ENCODE measurements at places on chromosomes 3 and 15. TPM values are rescaled to one million over a fixed set of nuclear protein-coding genes. Genes with fewer than 3 reads are reported as not detected.

The TMEM42 gene
- total RNA-seq: 8.5 TPM

DNA sequence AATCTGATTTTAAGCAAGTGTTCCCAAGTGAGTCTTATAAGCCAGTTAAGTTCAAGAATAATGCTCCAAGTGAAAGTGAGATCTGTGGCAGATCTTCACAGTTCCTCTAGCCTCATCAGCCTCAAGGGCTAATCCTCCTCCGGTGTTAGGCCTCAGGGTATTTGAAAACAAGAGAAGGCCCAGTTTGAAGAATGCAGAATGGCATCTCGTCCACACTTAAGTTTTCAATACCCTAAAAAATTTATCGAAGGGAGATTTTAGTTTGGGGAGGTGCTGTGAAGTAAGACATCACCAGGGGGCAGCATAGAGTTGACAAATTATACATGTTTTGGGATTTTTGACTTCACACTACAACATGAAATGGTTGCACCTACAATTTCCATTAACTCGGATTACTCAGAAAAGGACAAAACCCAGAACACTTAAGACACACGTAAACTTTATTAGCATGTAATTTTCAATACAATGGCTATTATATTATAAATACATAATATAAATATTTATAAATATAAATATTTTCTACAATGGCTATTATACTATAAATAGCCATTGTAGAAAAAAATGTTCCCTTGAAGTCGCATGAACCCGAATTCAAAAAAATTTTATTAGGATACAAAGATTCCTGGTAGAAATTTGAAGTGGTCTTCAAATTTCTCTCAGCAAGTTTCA, 2.3 kb upstream of the TMEM266 start:
- peak; percentile 44 for DNase-seq

DNA sequence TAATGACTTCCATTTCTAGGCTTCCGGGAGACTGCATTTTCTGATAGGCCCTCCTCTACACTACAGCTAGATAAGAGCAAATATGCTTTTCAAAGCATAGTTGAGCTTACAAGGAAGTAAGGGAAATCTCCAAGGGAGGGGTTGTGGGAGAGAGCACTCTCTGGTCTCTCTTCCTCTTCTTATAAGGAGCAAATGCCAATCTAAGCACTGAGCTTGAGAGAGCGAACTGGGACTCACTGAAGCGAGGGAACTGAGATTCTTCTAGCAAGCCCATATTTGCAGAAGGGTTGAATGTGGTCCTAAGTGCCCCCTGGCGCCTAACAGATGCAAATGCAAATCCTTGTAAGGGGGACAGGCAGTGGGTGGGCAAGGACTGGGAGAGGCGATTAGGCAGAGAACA, 164.8 kb downstream of the ERC2 start:
- DNase-seq: peak; percentile 69

The CLRN1 gene
- total RNA-seq: not detected

DNA sequence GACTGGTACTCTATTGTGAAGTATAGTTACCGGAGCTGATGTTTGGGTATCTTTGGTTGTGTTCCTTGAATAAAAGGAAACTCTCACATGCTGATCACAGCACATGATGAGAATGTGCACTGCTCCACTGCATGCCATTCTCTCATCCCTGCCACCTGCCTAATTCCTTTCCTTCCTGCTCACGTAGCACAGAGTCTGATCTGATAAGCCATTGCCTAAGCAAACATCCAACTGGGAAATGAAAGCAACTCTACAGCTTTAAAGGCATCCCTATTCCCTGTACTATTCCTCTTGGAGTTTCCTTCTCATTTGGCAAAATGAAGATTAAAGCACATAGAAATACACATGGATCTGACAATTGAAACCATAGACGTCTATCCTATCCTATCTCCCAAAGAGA, 359.8 kb downstream of the C3orf38 start:
- no peak for DNase-seq

DNA sequence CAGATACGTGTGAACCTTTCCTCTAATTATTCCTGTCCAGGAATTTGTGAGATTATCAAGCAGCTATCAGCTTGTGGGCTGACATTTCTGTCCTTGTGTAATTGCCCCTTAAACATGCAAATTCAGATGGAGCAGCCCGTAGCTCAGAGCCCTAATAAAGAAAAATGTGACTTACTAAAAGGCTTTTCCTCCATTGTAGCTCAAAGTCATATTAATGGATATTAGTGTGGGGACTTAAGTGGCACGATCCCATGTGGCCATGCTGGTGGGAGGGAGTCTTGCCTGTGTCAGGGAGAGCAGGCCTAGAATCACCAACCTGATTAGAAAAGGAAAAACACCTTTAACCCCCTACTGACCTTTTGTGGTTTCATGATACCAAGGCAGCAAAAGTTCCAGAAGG, 399.2 kb downstream of the LRTM1 start:
- DNase-seq: no peak

DNA sequence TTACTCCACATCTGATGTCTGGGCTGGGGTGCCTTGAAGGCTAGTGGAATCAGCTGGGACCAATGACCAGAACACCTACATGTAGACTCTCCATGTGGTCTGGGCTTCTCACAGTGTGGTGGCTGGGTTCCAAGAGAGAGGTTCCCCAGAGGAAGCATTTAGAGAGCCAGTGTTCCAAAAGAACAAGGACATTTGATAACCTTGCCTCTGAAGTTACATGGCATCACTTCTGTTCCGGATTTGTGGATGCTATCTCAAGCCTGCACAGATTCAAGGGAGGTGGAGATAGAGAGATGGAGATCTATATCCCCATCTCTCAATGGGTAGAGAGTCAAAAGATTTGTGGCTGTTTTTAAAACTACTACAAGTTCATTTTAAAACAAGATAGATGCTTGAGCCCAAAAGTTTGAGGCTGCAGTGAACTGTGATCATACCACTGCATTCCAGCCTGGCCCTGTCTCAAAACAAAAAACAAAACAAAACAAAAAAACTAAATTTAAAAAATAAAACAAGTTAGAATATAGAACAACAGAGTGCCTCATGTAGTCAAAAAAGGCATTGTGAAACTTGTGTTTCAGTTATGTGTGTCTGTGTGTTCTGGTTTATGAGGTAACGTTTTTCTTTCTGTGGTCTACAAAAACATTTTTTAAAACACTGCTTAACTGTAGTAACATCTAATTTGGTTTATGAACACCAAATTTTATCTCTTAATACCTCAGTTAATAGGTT, 44.8 kb downstream of the PDE8A start:
- no peak for DNase-seq

The GP5 gene
- under 0.01 TPM for total RNA-seq

- peak; percentile 44 for DNase-seq
These were observed 14.7 kb downstream of the IDH2 start for GRCh38 chr15:90087454-90088154.

The CASR gene
- not detected for total RNA-seq

- no peak for DNase-seq
These were observed 68.4 kb upstream of the RAP2B start for GRCh38 chr3:153093629-153094028.

- DNase-seq: no peak
These were observed 24.7 kb downstream of the PCOLCE2 start for GRCh38 chr3:142863930-142864920.

The VWA5B2 gene
- under 0.01 TPM for total RNA-seq

The CCR8 gene
- not detected for total RNA-seq

GRCh38 chr15:65948383-65948782, 79.1 kb downstream of the RAB11A start:
- DNase-seq: no peak

DNA sequence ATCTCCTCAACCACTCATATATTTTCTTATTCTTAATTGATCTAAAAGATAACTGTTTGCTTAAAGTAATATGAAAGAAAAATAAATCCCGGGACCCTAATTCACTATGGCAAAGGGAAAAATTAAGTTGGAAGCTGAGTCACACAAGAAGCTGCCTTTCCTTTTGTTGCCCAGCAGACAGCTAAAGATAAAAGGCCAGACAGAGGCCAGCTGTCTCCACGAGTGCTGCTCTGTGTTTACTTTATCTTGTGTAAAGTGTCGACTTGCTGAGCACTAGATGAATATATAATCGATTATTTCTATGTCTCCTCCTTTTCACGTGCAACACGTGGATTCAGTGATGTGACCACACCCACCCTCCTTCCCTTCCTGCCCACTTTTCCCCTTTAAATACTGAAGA, 52.8 kb upstream of the NSMCE3 start:
- no peak for DNase-seq

The CCDC54 gene
- not detected for total RNA-seq

DNA sequence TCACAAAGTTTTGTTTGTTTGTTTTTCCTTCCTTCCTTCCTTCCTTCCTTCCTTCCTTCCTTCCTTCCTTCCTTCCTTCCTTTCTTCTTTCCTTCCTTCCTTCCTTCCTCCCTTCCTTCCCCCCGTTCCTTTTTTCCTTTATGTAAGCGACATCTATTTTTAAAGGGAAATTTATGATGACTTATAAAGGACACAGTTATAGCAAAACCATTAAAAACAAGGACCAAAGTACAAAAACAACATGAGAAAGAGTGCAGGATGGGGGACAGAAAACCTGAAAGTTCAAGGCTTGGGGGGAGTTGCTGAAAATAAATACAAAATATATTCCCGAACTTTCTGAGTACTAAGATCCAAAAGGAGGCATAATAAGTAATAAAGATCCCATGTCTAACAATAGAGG, 1.8 kb downstream of the ADGRG7 start:
- DNase-seq: no peak

- DNase-seq: no peak
These were observed 369.4 kb upstream of the SLCO3A1 start for GRCh38 chr15:91484141-91484540.

DNA sequence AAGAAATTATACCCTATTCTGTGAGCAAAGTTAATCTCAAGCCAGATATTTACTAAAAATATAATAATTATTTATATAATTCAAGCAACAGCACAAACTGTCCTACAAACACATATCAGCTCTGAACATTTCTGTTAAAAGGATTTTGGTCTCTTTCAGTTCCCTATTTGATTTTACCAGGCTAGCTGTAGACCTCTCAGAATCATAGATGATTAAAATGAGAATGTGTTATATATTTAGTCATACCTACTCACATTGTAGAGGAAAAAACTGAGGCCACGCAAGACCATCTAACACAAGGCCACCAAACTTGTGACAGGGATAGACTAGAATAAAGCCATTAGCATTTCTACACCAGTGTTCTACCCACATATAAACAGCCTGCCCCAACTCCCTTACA, 28.5 kb downstream of the ACKR4 start:
- DNase-seq: no peak

The DPH6 gene
- total RNA-seq: 7.8 TPM

The SNTN gene
- total RNA-seq: not detected

DNA sequence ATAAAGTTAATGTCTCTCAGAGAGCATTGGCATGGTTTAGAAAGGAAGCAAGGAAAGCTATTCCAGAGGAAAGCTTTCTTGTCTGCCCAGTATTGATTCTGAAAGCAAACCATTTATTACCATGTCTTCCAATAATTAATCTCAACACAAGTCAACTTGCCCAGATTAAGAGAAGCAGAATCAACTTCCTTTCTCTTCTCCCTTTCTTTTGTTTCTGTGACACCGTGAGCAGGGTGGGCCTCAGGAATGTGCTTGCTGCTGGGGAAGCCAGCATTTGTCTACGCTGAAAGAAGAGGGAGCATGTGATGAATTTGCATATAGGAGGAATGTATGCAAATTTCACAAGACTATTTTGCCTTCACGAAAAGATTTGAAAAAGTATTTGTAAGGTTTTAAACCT, 368.6 kb upstream of the ROPN1 start:
- no peak for DNase-seq

DNA sequence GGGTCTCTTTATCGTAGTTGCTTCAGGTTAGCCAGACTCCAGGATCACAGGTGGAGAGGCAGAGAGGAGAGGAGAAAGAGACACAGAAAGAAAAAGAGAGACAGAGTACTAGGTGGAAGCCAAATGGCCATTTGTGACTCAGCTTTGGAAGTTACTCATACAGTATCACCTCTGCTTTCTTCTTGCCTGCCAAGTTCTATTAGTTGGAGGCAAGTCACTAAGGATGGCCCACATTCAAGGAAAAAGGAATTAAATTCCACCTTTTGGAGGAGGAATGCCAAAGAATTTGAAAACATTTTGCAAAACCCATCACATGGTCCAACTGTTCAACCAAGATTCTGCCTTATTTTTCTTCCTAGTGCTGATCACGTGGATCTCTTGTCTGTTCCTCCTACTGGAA, 291.1 kb downstream of the CHL1 start:
- no peak for DNase-seq

The IL20RB gene
- 0.79 TPM for total RNA-seq

GRCh38 chr15:71806452-71806931, 3.9 kb upstream of the NR2E3 start:
- peak; percentile 21 for DNase-seq

- DNase-seq: no peak
These were observed 15.9 kb upstream of the GATA2 start for GRCh38 chr3:128508852-128509251.

The SMCO1 gene
- total RNA-seq: not detected

DNA sequence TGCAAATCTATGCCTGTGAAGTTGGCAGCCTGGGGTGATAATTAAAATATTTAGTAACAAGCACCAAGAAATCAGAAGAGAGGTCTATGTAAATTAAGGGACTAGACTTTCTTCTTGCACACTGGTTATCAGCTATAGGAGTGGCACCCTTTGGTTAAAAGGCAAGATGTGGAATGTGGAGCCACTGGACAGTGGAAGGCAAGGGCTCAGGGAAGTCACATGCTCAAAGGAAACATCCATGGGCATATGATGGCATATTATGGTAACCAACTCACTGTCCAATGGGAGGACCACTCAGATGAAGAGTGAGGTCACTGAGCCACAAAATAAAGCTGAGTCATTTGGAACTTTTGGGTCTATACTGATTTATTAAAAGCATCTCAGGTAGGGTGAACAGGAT, 165.6 kb upstream of the PRICKLE2 start:
- DNase-seq: no peak

GRCh38 chr3:124654470-124654845, 75.8 kb upstream of the UMPS start:
- DNase-seq: no peak

GRCh38 chr15:100180921-100181320, 160.9 kb downstream of the ADAMTS17 start:
- DNase-seq: no peak

DNA sequence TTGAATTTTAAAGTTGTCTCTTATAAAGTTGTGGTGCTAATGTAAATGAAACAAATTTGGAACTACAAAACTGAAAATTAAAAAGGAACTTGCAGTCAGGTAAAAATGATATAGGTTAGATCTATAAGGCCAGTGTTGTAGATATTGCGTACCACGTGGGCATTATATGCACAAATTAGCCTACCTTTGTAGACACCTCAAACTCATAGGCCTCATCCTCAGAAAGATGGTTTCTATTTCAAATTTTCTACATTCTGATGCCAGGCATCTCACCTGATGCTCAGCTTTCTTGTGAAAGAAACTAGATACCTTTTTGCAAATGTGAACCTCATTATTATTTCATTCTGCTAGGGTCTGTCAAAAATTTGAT, 25.6 kb downstream of the TMEM207 start:
- DNase-seq: no peak

Measured in lung microvascular endothelial cell (primary cell).